ENCODE measurements at places on chromosomes 7 and 10. TPM values are rescaled to one million over a fixed set of nuclear protein-coding genes. Genes with fewer than 3 reads are reported as not detected.

DNA sequence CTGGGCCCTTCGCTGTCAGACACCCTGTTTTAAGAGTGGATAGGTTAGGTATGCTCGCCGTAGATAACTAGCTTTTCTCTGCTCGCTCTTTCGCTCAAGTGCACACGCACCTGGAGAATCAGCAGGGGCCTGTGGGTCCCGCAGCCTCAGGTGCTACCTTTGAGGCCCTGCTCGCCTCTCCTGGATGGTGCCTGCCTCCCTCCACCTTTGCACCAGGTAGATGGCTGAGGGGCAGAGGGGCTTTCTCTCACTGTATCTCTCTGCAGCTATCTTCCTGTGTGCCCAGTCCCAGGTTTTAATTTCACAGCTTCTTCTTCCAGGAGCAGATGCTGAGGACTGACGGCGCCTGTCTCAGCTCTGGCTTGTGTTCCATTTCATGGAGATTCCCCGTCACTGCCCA, 227.9 kb downstream of the TCF7L2 start:
- no peak for DNase-seq

DNA sequence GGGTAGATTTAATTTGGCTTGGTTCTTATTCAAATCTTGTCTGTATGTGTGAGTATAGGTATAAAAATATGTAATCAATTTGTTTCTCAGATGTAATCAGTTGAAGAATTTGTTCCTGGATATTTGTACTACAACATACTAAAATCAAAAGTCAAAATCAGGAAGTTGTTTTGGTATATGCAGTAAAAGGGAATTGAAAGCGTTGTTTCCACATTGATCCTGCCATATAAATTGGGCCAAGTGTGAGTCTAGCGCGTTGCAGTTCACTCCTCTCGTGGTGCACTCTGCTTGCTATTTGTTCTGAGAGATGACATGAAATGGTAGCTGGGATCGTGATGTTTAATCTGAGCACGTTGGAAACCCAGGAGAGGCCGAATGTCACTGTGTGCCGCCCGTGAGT, 55.9 kb downstream of the SHH start:
- DNase-seq: no peak

Gene GNGT1
- not detected for total RNA-seq

Gene C10orf143
- total RNA-seq: 1.6 TPM

DNA sequence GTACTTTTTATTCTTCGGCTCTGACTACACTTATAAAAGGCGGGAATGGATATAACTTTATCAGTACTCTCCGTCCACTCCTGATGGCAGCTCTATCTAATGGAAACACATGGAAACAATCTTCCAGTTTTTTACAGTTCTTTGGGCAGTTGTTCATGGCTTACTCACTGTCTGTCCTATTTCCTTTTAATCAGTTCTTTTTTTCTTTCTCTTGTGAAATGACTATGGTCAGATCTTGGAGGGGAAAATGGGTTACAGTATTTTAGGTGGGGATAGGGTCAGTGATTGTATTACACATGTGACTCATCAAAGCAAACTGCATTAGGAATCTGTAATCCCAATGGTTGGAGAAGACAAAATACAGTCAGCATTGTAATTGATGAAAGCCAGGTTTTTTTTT, 112.4 kb downstream of the BICC1 start:
- DNase-seq: no peak

DNA sequence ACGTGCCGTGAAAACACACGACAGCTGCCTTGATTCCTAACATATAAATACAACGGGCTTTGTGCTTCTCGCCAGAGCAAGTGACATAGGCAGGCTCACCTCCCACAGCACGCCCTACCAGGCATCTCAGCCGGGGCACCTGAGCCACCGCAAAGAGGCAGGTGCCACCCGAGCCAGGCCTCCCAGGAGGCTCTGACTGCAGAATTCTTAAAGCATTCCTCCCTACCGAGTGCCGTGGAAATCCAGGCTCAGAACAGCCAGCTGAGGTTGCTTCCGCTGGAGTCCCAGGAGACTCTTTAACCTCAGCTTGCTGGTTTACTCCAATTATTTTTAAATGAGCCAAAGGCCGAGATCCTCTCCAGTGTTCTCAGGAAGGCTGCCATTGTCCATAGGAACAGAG, 206.5 kb downstream of the USP6NL start:
- no peak for DNase-seq

Gene MBL2
- not detected for total RNA-seq

DNA sequence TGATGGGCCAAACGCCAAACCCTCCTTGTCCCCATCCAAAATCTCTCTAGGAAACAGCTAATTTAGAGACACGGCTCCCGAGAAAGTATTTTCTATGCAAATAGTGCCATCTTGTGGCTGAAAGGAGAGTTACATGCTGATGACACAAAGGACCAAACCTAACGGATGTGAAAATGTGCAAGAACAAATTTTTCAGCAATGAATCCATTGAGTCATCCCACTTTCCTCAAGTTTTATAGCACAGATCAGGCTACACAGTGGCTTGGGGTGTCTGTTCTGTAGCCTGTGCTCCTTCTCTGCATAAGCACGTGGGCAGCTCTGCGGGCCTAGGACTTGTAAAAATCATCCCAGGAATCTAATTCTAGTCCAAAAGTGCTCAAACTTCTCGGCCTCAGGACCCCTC, 154.8 kb upstream of the PRR15 start:
- peak; percentile 45 for DNase-seq

Gene UCMA
- not detected for total RNA-seq

GRCh38 chr7:10237306-10237705, 736.4 kb upstream of the PHF14 start:
- DNase-seq: no peak

DNA sequence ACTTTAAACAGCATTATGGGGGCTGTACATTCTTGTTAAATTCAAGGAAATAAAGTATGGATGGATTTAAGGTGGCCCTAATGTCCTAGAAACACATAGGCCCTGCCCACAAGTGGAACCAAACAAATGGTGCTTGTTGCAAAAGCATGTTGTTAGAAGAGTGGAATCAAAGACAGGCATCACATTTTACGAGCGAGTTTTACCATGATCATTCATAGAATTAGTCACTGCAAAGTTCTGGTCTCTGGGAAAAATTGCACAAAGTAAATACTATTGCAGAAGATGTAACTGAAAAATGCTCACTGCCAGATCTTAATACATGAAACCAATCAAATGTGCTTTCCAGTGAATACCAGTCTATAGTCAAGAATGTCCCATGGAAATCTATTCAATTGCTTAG, 677.1 kb downstream of the PARD3 start:
- no peak for DNase-seq

GRCh38 chr10:120982507-120982906, 131.3 kb downstream of the WDR11 start:
- no peak for DNase-seq

DNA sequence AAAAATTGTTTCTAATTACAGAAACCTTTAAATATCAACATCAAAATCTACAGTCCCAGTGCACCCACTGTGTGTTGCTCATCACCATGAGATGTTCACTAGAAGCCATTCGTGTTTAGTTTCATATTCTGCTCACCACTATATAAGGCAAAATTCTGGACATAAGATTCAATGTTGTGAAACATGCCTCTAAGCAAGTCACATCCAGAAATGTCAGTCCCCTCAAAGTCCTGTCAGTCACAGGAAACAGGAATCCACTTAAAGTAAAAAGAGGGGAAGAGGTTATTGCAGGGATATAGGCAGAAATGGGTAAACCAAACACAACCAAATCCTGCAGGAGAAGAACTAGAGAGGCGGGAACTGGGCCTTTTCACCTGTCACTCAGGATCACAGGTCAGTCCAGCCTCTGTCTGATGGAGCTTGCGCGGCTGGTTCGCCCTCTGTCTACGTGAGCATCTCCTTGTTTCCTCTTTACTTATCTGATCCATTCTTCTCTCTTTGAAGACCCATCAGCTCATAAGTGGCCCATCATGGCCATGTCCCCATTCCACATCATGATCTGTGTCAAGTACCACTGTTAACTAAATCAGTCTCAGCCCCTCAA, 58.4 kb downstream of the MYPN start:
- DNase-seq: no peak
